Activated T-cell treated with anti-CD3 and anti-CD28 coated beads for 4 hours (primary cell): ENCODE measurements at places on chromosomes 2 and 18.

- peak; percentile 68 for DNase-seq
Observed at GRCh38 chr2:237474931-237475703, 11.9 kb upstream of the MLPH start.

DNA sequence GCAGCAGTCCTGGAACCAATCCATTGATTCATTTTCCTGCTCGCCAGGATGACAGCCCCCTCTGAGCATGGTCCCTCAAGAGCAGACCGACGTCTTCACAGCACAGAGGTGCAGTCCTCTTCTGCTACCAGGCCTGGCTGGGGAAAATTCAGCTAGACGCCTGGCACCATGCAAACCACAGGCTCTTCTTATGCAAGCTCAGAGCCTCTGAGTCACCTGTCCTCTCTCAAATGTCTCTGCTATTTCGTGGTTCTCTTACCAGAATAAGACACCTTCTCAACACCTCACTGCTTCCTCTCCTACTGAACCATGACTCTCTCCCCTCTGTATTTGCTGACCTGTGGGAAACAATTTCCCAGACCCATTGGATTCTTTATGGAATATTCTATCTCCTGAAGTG, 79.8 kb upstream of the CYRIA start:
- no peak for DNase-seq

DNA sequence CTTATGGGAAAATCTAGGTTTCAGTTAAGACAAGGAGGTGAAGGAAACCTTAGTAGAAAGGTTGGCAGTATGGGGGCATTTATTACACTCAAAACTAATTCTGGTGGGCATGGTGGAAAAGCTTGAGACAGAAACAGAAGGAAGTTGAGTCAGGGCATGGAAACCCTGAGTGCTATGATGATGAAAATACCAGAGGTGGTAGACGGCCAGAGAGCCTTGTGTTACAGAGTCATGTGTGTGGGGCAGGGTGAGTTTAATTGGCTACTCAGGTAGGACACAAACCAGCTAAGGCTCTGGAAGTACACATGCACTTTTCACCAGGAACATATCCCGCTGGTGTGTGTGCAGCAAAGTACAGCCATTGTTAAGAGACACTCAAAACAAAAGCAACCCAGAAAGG, 20.7 kb upstream of the FAM136A start:
- no peak for DNase-seq

- no peak for DNase-seq
Observed at GRCh38 chr2:193679847-193680246, 1485.1 kb upstream of the TMEFF2 start.

DNA sequence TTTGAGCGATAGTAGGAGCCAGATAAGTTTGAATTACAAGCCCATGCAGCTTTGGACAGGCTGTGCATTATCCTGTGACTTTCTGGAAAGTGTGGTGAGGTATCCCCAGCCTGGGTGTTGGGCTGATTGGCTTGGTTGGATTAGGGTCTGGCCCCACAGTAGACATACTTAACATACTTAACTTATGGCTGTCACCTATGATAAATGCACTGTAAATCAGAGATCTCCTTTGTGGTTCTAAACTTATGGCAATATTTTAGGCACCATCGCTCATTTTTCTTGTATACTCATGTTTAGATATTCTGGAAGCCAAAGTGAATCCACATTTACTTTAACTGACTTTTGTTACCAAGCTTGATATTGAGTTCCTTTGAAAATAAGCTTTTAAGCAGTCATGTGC, 54.8 kb downstream of the SPTBN1 start:
- DNase-seq: no peak

DNA sequence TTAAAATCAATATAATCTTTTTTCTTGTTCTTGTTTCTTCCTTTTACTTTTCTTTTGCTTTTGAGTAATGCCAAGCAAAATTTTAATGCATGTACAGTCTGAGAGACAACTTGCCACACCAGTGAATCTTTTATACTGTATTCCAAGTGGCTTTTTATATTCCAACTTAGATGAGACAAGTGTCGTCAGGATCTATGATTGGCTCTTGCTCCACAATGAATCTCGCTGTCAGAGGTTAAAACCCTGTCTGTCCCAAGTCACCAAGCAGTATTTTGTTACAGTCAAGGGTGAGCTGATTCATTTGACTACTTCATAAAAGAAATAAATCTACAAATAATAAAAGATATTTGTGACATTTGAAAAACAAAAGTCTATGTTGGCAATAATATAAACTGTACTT, at the start of gene MSTN:
Gene MSTN, minus strand, starts transcription at position 129 of the 400 bp plus-strand sequence. CDS start 133 bp downstream, outside the sequence.
- DNase-seq: no peak

DNA sequence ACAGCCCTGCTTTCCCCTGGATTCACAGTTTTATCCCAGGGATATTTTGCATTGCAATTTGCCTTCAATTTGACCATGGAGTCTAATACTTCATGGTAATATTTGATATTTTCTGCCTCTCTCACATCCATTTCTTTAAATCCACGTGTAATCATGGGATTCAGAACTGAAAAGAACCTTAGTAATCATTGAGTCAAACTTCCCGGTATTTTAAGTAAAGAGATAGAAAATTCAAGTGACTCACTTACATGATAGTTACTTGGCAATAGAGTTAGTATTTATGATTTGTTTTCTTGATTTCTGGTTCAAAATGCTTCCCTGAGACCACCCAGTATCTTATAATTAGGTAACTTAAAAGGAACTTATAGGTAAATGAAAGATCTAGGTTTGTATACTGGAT, 33.7 kb upstream of the CDC42EP3 start:
- no peak for DNase-seq

DNA sequence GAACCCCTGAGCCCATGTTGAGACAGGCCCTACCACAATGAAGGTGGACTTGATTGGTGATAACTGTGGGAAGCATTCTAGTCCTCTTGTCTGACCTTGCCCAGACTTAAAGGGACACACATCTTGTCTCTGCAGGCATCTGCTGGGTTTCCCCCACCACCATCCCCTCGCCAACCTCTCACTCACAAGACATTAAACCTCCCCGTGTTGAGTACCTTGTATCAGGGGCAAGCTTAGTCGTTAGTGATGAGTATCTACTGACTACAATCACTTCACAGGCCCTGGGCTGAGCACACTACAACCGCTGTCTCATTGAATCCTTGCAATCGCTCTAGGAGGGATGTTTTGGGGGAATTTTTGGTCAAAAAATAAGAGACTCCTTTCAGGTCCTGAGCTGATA, 86.0 kb downstream of the ICOS start:
- DNase-seq: no peak

DNA sequence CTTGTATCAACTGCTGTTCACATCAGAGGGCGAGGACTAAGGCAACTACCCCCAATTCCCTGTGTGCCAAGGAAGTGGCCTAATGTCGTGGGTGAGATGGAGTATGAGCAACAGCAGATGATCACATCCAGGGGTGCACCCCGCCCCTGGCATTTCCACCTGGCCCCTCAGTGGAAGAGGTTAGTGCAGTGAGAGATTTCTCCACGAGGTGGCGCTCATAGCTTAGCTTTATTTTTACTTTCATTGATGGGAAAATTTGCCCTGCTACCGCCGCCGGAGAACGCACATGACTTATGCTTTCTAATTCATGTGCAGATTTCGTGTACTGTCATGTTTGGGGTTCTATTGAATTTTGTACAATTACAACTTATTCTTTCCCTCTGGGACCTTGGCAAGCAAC, 470.6 kb upstream of the MEX3C start:
- DNase-seq: peak; percentile 2
